ENCODE measurements at places on chromosomes 2 and 18.

DNA sequence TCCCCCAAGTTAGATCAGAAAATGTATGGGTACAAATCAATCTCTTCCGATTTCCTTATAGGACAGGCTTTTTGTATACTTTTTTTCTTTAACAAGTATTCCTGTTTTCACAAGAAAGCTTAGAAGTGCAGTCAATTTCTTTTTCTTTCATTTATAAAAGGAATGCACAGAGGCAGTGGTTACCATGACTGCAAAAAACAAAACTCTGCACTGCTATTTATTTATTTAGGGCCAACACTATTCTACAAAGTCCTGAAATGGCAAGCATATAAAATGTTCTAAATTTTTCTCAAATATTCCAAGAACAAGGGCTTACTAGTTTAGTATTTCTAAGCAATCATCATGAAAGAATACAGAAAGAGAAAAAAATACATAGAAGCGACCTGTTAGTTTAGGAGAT lies 22.2 kb downstream of the ATAD2B start:
- DNase-seq, result no peak

DNA sequence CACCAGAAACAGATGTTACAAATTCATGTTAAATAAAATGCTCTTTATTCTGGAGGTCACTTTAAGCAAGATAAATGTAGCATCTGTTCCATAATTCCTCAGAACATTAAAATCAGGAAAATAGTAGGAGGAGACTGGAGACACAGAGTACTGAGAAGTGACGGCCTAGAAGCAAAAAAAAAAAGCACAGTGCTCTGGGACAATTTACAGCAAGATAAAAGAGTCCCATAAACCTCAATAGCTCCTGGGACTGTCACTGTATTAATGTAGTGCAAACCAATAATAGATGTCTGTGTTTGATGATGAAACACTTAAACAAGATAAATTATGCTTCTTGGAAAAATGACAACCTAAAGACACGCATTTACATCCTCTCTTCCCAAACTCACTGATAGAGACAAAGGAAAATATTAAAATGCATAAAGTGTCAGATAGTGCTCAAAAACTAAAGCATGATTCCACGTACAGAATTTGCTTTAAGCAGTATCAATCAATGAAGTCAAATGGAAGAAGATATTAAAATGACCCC lies 338.8 kb upstream of the REG3G start:
- no peak for DNase-seq

DNA sequence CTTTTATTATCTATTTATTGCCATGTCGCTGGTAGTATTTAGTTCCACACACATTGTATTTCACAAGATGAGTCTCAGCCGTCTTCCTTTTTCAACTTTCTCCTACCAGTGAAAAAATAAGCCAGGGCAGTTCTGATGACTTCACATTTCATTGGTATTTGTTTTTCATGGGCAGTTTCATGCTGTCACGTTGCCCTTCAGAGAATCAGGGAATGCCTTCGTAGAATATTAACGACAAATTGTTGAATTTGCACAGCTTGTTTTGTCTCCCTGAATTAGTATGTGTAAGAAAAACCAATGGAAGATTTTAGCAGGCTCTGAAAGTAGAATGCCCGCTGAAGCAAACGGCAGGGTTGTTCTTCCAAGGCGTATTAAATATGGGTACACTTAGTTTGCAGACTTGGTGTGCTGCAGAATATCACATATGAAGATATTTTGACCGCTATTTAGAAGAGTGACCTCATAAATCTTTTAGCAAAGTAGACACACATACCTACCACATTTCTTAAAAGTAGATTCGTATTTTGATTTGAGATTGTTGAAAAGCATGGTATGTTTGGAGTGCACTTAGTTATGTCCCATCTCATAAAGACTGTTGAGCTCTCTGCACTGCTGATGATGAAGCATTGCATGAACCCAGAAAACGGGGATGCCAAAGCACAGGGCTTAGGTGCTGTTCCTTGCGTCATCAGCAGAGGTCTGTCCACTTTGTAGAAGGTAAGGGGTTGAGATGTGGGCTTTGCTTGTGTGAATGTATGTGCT lies 2.9 kb downstream of the NEDD4L start:
- no peak for DNase-seq

GRCh38 chr2:97936881-97937280 lies 58.9 kb downstream of the TMEM131 start:
- DNase-seq, result peak; percentile 42

DNA sequence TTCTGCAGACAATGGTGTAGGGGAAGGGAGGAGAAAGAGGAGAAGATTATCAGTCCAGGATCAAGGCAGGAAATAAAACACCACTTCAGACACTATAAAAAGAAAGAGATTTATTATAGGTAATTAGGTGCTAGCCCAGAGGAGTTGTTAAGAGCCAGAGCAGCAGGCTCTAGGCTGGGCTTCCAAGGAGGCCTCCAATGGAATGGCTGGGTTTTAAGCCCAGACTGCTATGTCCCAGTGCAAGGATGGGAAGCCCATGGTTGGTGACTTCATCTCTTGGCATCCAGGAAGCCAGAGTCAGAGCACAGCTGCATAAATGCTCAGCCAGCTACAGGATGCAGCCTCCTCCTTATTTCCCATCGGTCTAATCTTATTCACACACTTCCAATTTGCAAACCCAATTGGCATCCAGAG lies 95.6 kb downstream of the LAMA3 start:
- DNase-seq, result peak; percentile 77

Measured in fibroblast of upper back skin (primary cell).